Heart left ventricle (tissue), 16 donors: ENCODE measurements at places on chromosomes 16 and 17. TPM values are rescaled to one million over a fixed set of nuclear protein-coding genes. Genes with fewer than 3 reads are reported as not detected.
A peak's percentile ranks its signal among the peaks of the same experiment; 100 is the strongest.

GRCh38 chr17:48453447-48453846 is 23.4 kb upstream of the SKAP1 start:
- no peak for DNase-seq

KRTAP1-5 gene
- not detected for total RNA-seq

GRCh38 chr17:38917259-38917658 is 8.2 kb upstream of the LASP1NB start:
- no peak for DNase-seq

DNA sequence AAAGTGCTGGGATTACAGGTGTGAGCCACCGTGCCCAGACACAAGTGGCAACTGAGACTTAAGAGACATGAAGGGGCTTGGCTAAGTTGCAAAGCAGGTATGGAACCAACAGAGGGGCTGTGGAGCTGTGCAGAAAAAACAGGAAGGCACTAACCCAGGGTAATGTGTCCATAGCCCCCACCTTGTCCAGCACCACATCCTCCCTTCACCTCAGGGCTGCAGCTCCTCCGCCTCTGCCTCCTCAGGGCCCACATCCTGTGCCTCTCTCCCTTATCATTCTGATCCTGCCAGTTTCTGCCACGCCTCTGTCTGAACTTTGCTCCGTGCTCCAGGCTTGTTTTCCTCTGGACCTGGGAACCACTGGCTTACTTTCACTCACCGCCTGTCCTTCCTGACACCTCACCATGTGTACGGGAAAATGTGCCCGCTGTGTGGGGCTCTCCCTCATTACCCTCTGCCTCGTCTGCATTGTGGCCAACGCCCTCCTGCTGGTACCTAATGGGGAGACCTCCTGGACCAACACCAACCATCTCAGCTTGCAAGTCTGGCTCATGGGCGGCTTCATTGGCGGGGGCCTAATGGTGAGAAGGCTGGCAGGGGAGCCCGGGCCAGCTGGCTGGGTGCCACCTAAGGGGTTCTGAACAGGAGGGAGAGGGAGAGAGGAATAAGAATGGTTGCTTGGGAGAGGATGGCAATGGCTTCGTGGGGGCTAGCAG is at the start of gene TM4SF5:
TM4SF5 (plus strand) TSS at position 368 of the 716 bp plus-strand sequence; CDS start at position 405, 37 bp downstream.
- no peak for DNase-seq

DNA sequence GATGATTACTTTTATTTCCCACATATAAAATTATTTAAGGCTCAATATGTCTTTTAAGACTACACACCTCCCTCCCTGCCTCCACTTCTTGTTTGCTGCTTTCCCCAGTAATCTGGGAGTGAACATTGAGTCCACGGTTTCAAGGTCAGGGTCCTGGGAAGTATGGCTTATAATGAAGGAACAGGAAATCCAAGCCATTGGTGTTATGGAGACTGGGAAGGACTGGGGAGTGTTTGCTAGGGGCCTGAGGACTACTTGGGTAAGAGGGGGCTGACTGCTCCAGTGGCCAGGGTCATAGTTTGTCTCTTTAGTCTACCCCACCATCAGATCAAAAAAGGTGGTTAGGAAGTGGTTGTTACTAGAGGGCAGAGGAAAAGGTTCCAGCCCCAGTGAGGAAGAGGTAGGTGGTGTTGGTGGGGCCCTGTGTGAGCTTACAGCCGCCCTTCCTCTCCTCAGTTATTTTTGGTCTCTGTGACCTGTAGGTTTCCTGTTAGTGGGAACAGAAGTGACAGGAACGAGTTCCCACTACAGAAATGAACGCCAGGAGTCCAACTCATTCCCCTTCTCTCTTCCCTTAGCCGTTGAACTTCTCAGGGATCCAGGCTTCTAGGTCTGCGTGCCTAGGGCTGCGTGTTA is 742 bp upstream of the SLC16A13 start:
- DNase-seq: no peak

- peak; percentile 78 for DNase-seq
Observed at GRCh38 chr17:78497115-78497540, 80.1 kb downstream of the DNAH17 start.

GRCh38 chr17:74249590-74250270 is 24.3 kb upstream of the DNAI2 start:
- peak; percentile 33 for DNase-seq

GRCh38 chr17:54307351-54307750 is 484.6 kb downstream of the KIF2B start:
- no peak for DNase-seq

DNA sequence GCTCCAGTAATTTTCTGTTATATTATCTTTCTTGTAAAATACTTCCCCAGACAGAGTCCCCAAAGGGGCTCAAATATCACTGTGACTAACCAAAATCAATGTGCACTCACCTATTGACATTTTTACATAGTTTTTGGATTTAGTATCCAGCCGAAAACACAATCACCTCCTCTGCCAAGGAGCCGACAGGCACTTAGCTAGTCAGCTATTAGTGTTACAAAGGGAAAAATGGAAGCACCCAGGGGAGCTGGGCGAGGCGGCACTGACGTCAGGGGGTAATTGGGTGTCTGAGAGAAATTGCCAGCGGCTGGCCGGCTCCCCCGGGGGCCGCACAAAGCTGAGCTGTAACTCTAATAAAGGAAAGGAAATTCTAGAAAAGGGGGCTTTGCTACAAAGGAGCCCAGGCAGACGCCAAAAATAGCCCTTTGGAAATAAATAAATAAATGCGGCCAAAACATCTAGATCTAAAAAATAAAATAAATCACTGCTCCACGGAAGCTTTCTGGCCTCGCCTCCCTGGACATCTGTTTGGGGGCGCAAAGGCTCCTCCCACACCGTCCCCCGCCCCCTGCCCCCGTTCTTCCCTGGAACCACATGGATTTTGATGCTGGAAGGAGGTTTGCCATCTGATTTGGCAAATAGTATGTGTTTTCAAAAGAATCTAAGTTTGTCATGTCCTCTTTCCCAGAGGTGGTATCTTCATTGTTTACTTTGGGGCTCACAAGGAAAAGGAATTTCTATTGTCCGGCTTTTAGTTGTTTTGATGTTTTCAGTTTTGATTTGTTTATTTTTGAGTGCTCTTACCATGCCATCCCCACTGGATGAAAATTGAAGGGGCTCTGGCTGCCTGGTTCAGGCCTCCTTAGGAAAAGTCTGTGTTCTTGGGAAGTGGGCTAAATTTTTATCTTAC is 156.7 kb downstream of the ZNF423 start:
- DNase-seq: peak; percentile 63

DNA sequence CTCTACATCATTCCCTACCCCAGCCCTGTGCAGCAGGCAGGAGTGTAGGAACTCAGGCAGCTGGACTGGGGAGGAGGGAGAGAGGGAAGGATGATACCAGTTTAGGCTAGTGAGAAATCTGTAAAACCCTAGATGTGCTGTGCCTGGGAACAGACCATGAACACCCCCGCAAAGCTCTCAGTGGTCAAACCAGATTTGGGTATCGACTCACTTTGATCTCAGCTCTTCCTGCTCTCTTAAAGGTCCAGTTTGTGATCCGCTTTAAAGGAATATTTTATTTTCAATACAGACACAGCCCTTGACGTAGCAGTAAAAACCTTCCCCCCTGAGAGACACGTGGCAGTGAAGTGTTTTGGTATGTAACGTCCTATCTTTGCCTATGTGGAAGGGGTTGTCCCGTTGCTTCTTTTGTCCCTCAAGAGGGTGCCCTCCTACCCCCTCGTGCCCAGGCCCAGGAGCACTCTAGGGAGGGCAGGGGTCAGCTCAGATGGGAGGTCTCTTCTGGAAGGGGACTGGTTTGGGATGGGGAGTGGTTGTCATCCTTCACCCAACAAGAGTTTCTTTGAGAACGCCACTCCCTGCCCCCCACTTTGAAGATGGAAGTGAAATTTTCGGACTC is 19.3 kb upstream of the TBX2 start:
- no peak for DNase-seq

MAP2K6 gene
- 1.3 TPM for total RNA-seq
